ENCODE measurements at places on chromosomes 6 and 20.

- no peak for DNase-seq
Observed at GRCh38 chr20:50456452-50457324, 53.5 kb upstream of the PTPN1 start.

DNA sequence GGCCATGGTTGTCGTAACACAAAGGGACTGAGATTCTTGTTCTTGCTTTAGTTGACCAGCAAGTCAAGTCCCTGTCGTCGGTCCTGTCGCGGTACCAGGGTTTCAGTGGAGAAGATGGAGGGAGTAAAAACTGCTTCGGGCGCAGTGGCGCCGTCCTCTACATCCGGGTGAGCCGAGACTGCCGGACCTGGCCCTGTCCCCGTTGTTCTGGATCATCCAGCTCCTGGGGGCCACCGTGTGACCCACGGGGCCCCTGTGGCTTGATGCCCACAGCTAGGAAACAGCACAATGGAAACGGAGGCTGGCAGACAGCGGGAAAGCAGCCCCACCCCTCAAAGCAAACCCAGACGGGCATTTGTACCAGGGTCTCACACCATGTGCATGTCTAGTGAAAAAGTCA is 15.0 kb downstream of the MTG2 start:
- no peak for DNase-seq

- DNase-seq: no peak
Observed at GRCh38 chr20:32115211-32115767, 5.8 kb downstream of the TM9SF4 start.

DNA sequence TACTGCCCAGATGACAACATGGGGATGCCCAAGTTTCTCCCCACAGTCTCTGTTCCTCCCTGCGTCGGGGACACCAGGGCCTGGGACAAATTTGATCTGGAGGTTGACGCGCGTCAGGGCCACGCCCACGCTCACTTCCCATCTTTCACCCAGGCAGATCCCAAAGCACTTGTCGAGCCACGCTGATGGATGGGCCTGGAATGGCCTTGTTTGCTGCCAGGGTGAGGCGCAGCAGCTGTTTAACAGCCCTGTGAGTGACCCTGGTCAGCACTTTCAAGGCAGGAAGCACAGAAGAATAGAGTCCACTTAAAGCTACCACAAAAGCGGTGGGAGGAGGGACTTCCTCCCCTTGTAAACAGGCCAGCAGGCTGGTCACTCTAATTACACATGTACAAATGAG is 324.7 kb upstream of the JARID2 start:
- no peak for DNase-seq
